NCI-H510A (cell line): ENCODE measurements at places on chromosomes 1 and 21.

GRCh38 chr21:46049890-46050667, 47.8 kb upstream of the COL6A2 start:
- DNase-seq: no peak

GRCh38 chr21:24367936-24368335, 1239.3 kb downstream of the MRPL39 start:
- DNase-seq: no peak

DNA sequence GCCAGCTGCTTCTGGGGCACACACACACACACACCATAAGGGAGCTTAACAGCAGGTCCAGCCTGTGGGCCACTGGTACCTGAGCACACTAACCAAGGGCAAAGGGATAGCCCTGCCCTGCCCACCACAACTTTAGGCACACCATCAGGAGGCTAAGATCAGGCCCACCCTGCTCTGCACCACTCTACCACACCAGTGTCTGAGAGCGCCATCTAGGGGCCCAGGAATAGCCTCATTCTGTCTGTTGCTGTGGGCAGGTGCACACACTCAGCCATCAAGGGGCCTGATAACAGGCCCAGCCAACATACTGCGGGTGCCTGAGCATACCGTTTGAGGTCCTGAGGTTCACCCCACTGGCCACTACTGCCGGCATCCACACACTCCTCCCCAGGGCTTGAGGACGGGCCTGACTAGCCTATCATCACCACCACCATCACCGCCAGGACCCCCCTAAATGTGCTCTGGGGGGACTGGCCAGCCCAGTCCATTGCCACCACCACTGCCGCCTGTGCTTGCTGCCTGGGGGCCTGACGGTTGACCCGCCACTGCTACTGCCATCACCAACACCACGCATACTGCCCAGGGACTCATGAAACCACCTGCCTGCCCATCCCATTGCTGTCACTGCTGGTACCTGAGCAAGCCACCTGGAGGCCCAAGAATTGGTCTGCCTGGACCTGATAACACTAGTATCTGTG, 31.3 kb downstream of the NSL1 start:
- DNase-seq: no peak

DNA sequence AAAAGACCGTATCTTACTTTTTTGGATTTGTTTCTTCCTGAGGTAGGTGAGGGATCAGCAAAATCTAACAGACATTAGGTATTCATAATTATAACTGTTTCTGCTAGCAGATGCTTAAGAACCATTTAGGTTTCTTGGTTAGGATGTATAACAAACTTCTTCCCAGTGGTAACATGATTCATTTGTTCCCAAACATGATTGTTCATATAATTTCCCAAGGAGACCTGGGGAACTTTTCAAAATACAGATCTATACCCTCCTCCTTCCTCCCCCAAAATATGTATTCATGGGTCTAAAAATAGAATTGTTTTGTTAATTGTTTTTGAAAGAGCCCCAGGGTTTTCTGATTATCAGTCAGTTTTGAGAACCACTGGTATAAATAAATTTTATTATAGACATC, 228.2 kb downstream of the COP1 start:
- DNase-seq: no peak

GRCh38 chr1:24996983-24997893, 67.2 kb upstream of the RUNX3 start:
- no peak for DNase-seq

GRCh38 chr1:41902159-41902577, 16.6 kb downstream of the HIVEP3 start:
- no peak for DNase-seq

DNA sequence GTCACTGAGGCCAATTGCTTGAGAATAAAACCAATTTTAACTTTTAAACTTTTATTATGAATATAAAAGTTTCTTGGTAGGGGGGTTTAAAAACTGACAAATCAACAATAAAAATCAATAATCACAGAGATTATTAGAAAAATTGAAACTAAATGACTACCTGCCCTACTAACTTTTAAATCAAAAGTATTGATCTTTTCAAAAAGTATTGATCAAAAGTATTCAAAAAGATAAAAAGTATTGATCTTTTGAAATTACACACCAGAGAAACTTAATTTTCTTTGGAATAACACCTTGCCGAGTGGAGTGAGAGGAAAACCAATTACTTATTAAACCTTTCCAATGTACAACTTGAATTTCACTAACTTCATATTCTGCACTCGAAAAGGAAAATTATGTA, 2.2 kb downstream of the SLC30A1 start:
- no peak for DNase-seq

DNA sequence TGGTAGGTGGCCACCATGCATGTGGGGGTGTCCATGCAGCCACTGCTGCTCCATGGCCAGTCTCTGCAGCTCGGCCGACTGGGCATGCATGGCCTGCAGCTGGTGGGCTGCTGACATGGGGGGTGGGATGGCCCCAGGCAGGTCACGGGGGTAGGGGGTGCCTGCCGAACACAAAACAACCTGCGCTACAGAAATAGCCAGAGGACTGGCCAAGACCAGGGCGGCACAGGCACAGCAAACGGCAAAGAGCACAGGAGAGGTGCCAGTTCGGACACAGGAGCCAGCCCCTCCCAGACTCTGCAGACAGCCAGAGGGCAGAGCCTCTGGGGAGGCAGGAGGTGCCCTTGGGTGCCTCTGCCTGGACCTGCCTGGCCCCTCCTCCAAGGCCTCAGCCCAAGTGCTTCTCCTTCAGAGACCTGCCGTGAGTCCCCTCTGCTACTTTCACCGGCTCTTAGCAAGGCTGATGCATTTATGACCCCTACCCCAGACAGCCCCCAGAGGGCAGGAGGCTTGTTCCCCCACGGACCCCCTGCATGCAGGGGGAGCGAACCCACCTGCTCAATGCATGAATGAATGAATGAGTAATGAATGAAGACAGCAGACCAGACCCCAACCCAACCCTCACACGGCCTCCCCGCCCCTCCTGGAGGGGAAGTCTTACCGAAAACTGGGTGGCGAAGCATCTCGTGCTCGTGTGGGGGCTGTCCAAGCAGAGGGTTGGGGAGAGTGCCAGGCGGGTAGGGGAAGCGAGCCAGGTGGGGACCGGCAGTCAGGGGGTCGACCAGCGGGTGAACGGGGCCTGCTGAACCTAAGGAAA, 37.7 kb downstream of the SLC45A1 start:
- DNase-seq: no peak

- DNase-seq: peak; percentile 88
Observed at GRCh38 chr1:86833461-86834215, 80.3 kb downstream of the SELENOF start.

DNA sequence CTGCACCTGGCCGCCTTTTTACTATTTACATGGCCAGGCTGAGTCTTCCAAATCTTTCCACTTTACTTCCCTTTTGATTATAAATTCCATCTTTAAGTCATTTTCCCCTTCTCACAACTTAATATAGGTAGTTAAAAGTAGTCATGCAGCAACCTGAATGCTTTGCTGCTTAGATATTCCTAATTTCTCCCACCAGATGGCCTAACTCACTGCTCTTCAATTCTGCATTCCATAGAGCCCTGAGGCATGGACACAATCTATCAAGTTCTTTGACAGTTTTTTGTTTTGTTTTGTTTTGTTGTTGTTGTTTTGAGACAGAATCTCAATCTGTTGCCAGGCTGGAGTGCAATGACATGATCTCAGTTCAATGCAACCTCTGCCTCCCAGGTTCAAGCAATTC, 21.7 kb upstream of the FAAH start:
- no peak for DNase-seq

- peak; percentile 38 for DNase-seq
Observed at GRCh38 chr1:21490774-21491487, 18.3 kb upstream of the ALPL start.

- DNase-seq: no peak
Observed at GRCh38 chr1:197351821-197352440, 83.9 kb downstream of the CRB1 start.

DNA sequence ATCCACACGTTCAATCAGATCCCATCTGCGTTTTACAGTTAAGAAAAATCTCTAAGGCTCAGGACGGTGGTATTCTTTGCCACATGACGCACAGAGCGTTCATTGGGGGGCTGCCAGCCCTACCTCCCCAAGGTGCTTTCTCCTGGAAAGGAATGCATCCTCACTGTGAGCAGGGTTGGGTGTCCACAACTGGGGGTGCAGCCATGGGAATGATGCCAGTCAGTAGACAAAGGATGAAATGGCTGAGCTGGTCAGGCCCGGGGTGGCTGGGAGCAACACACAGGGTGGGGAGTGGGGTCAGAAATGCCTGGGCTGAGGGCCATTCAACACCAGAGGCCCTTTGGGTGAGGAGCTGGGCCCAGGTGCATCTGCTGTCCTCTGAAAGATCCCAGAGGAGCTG, 25.9 kb downstream of the OPTC start:
- DNase-seq: no peak

DNA sequence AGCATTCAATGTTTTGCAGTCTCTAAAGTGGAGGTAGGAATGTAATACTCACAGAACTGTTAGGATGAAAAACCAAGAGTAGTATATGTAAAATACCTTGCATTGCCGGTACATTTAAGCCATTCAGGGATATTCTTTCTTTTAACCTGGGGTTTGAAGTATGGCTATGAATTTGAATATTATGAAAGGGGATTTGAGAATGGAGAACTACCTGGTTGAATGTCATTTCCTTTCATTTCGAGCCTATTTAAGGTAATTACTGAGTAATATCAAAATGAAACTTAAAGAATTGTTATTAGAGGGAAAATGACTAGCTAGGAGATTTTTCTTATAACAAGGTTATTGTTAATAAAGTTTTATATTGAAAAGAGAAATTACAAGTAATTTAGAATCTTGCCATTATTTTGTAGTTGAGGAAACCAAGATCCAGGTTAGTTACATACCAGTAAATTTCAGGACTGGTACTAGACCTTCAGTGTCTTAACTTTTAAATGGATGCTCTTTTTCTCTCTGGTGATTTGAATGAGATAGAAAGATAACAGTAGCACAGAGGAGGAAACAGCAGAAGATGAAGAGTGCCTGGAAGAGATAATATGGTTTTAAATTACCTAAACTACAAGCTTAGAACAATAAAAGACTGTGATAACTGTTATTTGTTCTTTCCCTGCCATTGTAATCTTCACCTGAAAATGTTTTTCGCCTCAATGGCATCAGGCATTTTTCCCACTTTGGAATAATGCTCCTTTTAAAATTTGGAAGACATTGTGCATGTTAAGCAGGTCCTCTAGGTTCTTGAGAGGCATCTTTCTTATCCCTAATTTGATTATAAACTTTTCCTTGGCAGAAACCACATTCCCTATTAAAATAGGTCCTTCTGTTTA, 103.2 kb downstream of the PKN2 start:
- DNase-seq: no peak

DNA sequence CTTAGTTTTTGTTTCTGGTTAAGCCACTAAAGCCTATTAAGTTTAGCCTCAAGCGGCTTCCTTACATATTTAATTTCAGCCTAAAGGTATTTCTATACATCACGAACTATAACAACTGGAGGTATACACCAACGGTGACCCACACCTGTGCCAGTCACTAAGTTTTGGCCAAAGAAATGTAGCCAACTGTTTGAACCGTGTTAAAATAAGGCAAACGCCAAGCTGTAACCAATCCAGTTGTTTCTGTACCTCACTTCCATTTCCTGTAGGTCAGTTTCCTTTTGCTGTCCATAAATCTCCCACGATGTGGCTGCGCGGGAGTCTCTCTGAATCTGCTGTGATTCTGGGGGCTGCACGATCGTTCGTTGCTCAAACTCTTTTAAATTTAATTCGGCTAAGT, 5.6 kb upstream of the ERO1B start:
- no peak for DNase-seq

- DNase-seq: no peak
Observed at GRCh38 chr1:229305392-229305791, 34.5 kb downstream of the RAB4A start.

- no peak for DNase-seq
Observed at GRCh38 chr1:170661646-170662411, 2.1 kb upstream of the PRRX1 start.

GRCh38 chr1:162913345-162913744, 52.4 kb upstream of the CCDC190 start:
- DNase-seq: no peak

- peak; percentile 53 for DNase-seq
Observed at GRCh38 chr1:117758444-117759316, 152.8 kb downstream of the TENT5C start.

DNA sequence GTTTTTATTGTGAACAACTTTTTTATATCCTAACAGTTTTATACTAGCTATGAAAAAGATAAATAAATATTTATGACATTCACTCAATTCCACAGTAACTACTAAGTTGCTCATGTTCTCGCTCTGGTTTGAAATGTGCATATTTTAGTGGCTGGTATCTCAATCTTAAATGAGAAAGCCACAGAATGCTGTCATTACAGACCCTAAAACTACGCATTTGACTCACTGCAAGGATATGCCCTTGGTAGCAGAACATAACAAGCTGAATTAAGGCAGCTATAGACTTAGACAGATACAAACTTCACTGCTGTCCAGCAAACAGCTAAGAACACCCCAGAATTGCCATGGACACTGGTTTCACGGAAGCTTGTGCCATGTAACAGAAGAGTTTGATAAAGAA, 19.0 kb downstream of the DAB1 start:
- no peak for DNase-seq

- DNase-seq: no peak
Observed at GRCh38 chr1:20320704-20321103, 30.0 kb downstream of the VWA5B1 start.

DNA sequence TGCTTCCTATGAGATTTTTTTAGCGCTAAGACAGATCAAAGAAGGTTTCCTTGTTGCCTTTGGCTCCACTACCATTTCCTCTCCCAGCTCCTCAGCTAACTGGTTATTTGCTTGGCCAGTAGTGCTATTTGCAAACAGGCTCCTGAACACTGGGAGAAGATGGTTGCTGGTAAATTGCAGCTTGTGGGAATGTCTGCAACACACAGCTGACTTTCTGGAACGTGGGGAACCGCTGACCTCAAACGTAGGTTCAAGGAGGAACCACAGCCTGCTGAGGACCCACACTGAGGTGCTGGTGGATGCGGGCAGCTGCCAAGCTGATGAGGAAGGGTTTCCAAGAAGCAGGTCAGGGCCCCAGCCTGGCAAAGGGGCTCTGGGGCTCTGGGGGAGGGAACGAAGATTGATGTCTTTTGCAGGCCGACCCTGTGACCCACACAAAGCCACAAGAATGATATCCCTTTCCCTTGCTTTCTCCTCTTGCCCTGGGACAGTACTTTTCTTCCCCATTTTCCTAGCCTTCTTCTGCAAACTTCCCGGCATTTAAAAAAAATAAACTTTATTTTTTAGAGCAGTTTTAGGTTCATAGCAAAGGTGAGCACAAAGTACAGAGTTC, 24.8 kb downstream of the GNG4 start:
- DNase-seq: no peak

GRCh38 chr1:23673086-23673813, 18.4 kb upstream of the RPL11 start:
- no peak for DNase-seq
